ENCODE measurements at places on chromosomes 5 and 9. TPM values are rescaled to one million over a fixed set of nuclear protein-coding genes. Genes with fewer than 3 reads are reported as not detected.

Gene GTF2H2C
- 39.1 TPM for total RNA-seq

Gene OR13C9
- total RNA-seq, result not detected

Gene CDC20B
- not detected for total RNA-seq

Gene CDKN2B-AS1
- total RNA-seq, result 0.52 TPM

Gene CCL27
- not detected for total RNA-seq

Gene IFNB1
- total RNA-seq, result not detected

Gene MYMK
- total RNA-seq, result 8.9 TPM

Gene SLC35A4
- 7.3 TPM for total RNA-seq

Gene NME5
- total RNA-seq, result not detected

Gene TMEFF1
- not detected for total RNA-seq

Gene MTREX
- total RNA-seq, result 85.1 TPM

Gene SARDH
- 5.7 TPM for total RNA-seq

Gene SLC36A2
- total RNA-seq, result under 0.01 TPM

Gene CDH12
- total RNA-seq, result 1.6 TPM

Gene IFNA2
- total RNA-seq, result not detected

Gene PTGES
- 12.5 TPM for total RNA-seq

Gene PLCXD3
- total RNA-seq, result 0.52 TPM

Measured in skeletal muscle tissue (tissue), 5 donors.